ENCODE measurements at places on chromosomes 4 and X.
A peak's percentile ranks its signal among the peaks of the same experiment; 100 is the strongest.

- H3K36me3 ChIP-seq, result no peaks in the 10 kb centered on the region
- DNase-seq, result no peak
- H3K4me1 ChIP-seq, result no peaks in the 10 kb centered on the region
- no peak overlapping the region for H3K4me3 ChIP-seq
Observed at GRCh38 chrX:121921258-121921657, 873.8 kb downstream of the GLUD2 start.

- H3K4me3 ChIP-seq, result no peak overlapping the region
- no peak for DNase-seq
- no peaks in the 10 kb centered on the region for H3K27me3 ChIP-seq
- no peak overlapping the region for H3K27ac ChIP-seq
- H3K36me3 ChIP-seq, result no peaks in the 10 kb centered on the region
Observed at GRCh38 chr4:85496126-85496849, 21.3 kb downstream of the ARHGAP24 start.

- no peaks in the 10 kb centered on the region for H3K4me1 ChIP-seq
- DNase-seq, result peak; percentile 89
- no peaks in the 10 kb centered on the region for H3K36me3 ChIP-seq
- H3K4me3 ChIP-seq, result no peak overlapping the region
Observed at GRCh38 chrX:133307637-133308498, 89.7 kb upstream of the TFDP3 start.

DNA sequence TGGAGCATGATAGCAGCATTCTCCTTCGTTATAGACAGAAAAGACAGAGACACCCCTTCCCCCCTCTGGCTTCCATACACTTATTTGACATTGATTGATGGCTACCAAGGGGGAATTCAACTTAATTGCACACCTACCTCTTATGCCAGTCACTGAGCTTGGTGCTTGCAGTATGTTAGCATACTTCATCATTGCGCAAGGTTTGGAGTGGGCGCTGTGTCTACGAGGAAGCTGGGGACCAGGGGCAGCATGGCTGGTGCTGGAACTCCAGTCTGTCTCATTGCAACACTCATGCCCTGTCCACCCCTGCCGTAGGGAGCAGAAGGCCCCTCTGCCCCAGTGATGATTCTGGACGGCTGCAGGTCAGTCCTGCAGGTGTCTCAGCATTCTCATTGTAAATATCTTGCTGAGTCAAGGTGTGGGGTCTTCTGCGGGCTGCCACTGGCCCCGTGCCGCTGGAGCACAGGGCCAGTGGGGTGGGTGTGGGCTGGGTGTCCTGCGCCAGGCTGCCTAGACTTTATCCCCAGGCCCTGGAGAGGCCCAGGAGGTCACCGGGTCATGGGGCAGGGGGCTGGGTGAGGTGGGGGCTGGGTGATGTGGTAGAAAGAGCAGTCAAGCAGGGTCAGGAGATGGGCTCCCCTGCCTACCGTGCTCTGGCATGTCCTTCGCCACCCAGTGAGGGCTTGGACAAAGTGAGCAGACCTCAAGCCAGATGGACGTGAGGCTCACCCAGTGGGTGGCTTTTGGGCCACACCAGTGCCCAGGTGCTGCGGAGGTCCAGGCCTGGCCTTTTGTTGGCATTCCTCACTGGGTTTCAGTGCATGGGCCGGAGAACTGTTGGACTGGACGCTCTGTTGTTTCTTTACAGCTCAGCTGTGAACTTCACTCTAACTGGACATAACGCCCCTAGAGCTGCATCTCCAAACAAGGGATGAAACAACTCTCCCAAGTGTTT lies 85.5 kb downstream of the PSAPL1 start:
- no peak overlapping the region for H3K4me3 ChIP-seq
- no peak for DNase-seq
- no peaks in the 10 kb centered on the region for H3K4me1 ChIP-seq

DNA sequence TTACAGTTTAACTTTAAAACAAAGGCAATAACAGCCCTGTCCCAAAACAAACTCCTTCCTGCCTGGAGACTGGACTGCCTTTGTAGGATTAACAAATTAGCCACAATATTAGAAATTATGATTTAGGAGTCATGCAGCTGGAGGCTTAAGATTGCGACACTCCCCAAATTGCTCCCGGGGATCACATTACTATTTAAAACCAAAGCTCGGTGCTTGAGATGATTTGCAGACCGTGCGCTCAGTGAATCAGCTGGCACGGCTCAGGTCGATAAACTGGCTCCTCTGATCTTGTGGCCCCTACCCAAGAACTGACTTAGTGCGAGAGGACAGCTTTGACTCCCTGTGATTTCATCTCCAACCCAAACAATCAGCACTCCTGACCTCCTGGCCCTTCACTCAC lies 829.3 kb downstream of the NLGN4X start:
- DNase-seq, result no peak

GRCh38 chr4:74365761-74366160 lies 816 bp downstream of the EREG start:
- DNase-seq, result peak; percentile 31
- no peak overlapping the region for H3K4me3 ChIP-seq
- no peaks in the 10 kb centered on the region for H3K36me3 ChIP-seq
- no peaks in the 10 kb centered on the region for H3K27me3 ChIP-seq

DNA sequence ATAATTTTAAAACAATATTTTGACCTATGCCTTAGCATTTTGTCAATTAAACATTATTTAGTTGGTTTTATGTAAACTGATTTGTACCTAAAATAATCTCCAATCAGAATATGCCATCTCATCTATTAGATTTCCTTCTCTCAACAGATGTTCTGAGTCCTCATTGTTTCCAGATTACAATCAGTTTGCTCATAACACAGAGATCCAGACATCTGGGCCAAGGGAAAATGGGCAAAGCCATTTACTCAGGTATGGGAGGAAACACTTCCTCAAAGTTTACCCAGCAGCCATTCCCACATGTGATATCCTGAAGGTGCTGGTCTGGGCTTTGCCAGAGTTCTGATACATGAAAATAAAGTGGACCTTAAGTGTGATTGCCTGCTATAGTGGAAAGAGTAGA lies 217.9 kb upstream of the GPC4 start:
- no peaks in the 10 kb centered on the region for H3K4me1 ChIP-seq
- no peak for DNase-seq
- H3K27me3 ChIP-seq, result no peaks in the 10 kb centered on the region

GRCh38 chr4:136412708-136413107 lies 1119.6 kb downstream of the PCDH18 start:
- H3K36me3 ChIP-seq, result no peaks in the 10 kb centered on the region
- no peak for DNase-seq
- H3K27ac ChIP-seq, result no peak overlapping the region
- H3K27me3 ChIP-seq, result no peaks in the 10 kb centered on the region

- DNase-seq, result no peak
- H3K27ac ChIP-seq, result no peak overlapping the region
- H3K36me3 ChIP-seq, result no peaks in the 10 kb centered on the region
- H3K27me3 ChIP-seq, result no peaks in the 10 kb centered on the region
- no peaks in the 10 kb centered on the region for H3K4me1 ChIP-seq
Observed at GRCh38 chr4:116400480-116400879, 684.9 kb downstream of the TRAM1L1 start.

GRCh38 chr4:184420881-184421416 lies 53.4 kb downstream of the IRF2 start:
- peak; percentile 40 for DNase-seq
- no peak overlapping the region for H3K4me3 ChIP-seq
- H3K27ac ChIP-seq, result no peak overlapping the region
- no peaks in the 10 kb centered on the region for H3K27me3 ChIP-seq

DNA sequence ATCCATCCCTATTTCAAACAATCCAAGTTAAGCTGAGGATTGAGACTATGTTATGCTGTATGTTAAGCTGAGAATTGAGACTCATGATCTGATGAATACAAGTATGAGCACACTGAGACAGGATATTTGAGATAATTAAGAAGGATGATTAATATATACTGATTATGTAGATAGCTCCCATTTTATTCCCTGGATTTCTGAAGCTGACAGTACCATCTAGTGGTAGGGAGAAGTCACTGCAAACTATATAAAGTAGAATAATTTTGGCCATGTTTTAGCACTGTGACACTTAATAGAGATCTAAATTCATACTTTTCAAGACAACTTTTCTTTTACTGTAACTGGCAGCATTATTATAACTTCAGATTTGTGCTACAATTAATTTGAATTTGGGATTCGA lies 63.8 kb upstream of the HPRT1 start:
- H3K4me1 ChIP-seq, result no peaks in the 10 kb centered on the region
- no peak overlapping the region for H3K27ac ChIP-seq
- H3K36me3 ChIP-seq, result no peaks in the 10 kb centered on the region
- no peak for DNase-seq
- no peaks in the 10 kb centered on the region for H3K27me3 ChIP-seq

DNA sequence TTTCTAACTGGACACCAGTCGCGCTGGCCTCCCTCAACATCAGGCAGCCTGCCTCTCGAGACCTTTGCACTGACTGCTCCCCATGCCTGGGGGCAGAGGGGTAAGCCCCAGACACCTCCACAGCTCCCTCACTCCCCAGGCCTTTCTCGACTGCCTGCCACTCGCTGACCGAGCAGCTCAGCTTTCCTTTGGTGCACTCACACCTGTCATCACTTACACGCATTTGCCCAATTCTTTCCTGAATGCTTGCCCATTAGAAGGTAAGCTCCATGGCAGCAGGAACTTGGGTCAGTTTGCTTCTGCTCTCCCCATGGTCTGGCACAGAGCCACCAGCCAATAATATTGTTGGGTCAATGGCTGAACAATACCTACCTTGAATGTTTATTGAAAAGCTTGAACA lies 32.2 kb upstream of the PROM1 start:
- no peak for DNase-seq
- H3K4me3 ChIP-seq, result no peak overlapping the region
- H3K27ac ChIP-seq, result no peak overlapping the region
- H3K4me1 ChIP-seq, result no peaks in the 10 kb centered on the region
- H3K27me3 ChIP-seq, result no peaks in the 10 kb centered on the region

- H3K27me3 ChIP-seq, result no peaks in the 10 kb centered on the region
- no peak overlapping the region for H3K27ac ChIP-seq
- no peaks in the 10 kb centered on the region for H3K36me3 ChIP-seq
- DNase-seq, result peak; percentile 16
- H3K4me1 ChIP-seq, result no peaks in the 10 kb centered on the region
- H3K4me3 ChIP-seq, result no peak overlapping the region
Observed at GRCh38 chr4:26238778-26239679, 81.8 kb upstream of the RBPJ start.

- no peaks in the 10 kb centered on the region for H3K4me1 ChIP-seq
- no peaks in the 10 kb centered on the region for H3K27me3 ChIP-seq
- DNase-seq, result no peak
- no peak overlapping the region for H3K4me3 ChIP-seq
- no peaks in the 10 kb centered on the region for H3K36me3 ChIP-seq
Observed at GRCh38 chr4:184019667-184020623, 114.8 kb downstream of the STOX2 start.

- no peak overlapping the region for H3K27ac ChIP-seq
- H3K4me3 ChIP-seq, result peak overlapping the region; percentile 50
- peaks cover 36% of the 10 kb centered on the region for H3K27me3 ChIP-seq
- H3K36me3 ChIP-seq, result no peaks in the 10 kb centered on the region
- H3K4me1 ChIP-seq, result no peaks in the 10 kb centered on the region
Observed at GRCh38 chr4:81214144-81214880, 710 bp downstream of the PRKG2 start.

- no peak for DNase-seq
- H3K27me3 ChIP-seq, result no peaks in the 10 kb centered on the region
- no peak overlapping the region for H3K4me3 ChIP-seq
- H3K36me3 ChIP-seq, result no peaks in the 10 kb centered on the region
- no peaks in the 10 kb centered on the region for H3K4me1 ChIP-seq
Observed at GRCh38 chr4:127224556-127224955, 408.2 kb upstream of the INTU start.

DNA sequence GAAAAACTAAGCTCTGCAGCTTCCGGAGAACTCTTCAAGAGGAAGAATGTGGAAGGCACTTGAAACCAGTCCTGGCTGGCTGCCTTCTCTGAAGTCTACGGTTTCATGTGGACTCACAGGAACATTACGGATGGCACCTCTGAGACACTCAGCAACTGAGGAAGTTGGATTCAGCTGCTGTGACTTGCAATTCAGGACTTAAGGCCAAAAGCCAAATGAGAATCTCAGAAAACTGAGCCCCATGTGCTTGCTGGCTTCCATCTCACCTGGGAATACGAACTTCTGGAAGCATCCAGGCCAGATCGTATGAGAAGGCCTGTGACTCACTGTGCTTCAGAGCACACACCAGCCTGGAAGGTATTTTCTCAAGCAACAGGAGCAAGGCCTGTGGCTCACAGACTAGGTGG lies 107.8 kb upstream of the GPC4 start:
- H3K36me3 ChIP-seq, result no peaks in the 10 kb centered on the region
- no peak overlapping the region for H3K27ac ChIP-seq
- H3K27me3 ChIP-seq, result no peaks in the 10 kb centered on the region
- DNase-seq, result no peak

DNA sequence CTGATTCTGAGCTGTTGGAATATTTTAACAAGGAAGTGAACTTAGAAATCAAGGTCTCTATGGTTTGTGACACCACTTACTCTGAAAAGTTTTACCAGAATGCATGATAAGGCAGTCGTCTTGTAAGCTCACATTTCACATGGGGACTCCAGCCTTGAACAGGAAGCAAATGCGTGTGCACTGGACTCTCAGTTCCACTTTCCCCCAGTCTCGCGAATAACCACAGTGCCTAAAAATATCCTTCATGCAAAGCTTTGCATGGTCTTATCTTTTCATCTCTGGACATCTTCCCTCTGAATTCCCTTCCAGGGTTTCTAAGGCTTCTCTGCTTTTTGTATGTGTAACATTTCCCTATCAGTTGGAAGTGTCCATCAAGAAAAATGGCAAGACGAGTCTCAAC lies 581.8 kb downstream of the NLGN4X start:
- DNase-seq, result no peak
- H3K36me3 ChIP-seq, result no peaks in the 10 kb centered on the region
- no peaks in the 10 kb centered on the region for H3K4me1 ChIP-seq
- no peaks in the 10 kb centered on the region for H3K27me3 ChIP-seq
- H3K4me3 ChIP-seq, result no peak overlapping the region

DNA sequence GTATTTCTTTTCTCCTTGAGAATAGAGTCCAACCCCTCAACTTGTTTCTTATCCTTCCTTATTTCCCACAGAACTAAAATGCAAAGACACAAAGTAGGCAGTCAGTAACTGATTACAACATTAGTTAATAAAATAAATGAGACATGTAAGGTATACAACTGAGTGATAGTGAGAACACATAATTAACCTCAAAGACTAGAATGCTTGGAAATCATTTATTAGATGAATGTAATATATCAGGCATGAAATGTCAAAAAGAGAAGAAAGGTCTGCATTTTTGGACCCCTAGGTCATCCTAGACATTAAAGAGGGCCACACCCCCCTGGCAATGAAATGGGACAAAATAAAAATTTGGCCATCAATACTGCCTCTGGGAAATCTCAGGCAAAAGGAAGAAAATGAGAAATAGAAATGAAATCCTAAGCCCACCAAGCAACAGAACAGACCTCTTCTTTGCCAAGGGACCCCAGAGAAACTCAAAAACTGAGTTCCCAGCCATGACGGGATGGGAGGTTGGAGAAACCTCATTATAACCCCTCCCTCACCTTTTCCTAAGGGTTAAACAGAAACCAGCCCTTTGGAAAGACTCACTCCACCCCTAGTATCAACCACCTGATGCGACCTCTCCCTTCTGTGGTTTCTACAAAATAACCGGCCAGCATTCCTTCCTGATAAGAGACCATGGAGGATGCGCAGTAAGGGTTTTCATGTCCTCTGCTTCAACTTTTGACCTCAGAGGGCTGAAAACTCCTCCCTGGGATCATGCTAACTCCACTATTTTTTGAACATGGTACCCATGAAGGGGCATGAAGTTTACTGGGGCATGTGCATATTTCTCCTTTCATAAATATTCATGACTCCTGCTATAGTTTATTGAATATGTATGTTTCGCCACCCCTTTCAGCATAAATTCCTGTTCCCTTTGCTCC lies 90.0 kb upstream of the EXOC1L start:
- no peaks in the 10 kb centered on the region for H3K27me3 ChIP-seq
- no peaks in the 10 kb centered on the region for H3K4me1 ChIP-seq
- no peak overlapping the region for H3K4me3 ChIP-seq
- no peak overlapping the region for H3K27ac ChIP-seq
- DNase-seq, result peak; percentile 7

All from mesendoderm (in vitro differentiated cells).